ENCODE measurements at places on chromosomes 3 and 15.

DNA sequence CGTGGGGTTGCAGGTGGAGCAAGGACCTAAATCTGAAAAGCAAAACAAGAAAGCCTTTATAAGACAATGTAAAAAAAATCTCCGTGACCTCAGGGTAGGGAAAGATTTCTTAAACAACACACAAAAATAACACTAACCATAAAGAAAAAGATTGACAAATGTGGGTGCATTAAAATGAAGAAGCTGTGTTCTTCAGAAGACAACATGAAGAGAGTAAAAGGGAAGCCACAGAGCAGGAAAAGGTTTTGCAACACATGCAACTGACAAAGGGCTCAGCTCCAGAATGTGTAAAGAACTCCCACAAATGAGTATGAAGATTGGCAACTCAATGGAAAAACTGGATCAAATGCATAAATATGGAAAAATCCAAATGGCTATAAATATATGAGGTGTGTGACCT lies 74.2 kb downstream of the MAGEF1 start:
- DNase-seq: no peak

- DNase-seq: no peak
These were observed 38.1 kb downstream of the SERPINI1 start for GRCh38 chr3:167773584-167773983.

DNA sequence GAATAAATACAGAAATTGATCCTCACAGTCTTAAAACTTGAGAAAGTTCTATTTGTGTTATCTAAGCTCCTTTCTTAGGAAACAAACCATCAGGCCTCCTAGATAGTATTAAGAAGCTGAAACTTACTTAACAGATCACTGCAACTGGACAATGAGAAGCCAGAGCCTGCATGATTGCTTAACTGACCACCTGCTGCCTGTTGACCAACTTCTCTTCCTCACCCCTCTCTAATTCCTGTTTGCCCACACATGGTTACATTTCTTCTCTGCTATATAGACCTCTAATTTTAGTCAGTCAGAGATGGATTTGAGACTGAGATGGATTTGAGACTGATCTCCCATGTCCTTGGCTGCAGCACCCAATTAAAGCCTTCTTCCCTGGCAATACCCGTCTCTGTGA lies 13.5 kb downstream of the CCPG1 start:
- DNase-seq: no peak

GRCh38 chr3:127491323-127491722 lies 99.2 kb downstream of the TPRA1 start:
- DNase-seq: no peak

- DNase-seq: peak; percentile 80
These were observed 2.2 kb downstream of the RBP1 start for GRCh38 chr3:139537361-139537760.

All from fibroblast of the aortic adventitia (primary cell).